ENCODE measurements at places on chromosomes 2 and 18.

- DNase-seq, result no peak
These were observed 202.7 kb downstream of the PTH2R start for GRCh38 chr2:208609166-208609804.

DNA sequence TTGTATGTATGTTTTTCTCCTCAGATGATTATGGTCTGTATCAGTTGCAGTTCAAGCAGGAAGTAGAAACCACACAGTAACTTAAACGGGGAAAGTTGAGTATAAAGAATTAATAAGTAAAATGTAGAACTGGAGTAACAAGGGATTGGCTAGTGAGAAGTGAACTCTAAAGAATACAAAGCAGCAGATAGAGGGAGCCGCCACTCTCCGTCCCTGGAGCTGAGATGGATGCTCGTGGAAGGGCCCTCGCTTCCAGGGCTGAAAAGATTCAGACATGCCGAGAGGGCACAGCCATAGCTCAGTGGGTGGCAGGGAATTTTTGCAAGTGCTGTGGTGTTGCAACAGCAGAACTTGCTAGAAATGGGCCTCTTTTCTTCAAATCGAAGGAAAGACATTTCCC lies 155.8 kb downstream of the COL6A3 start:
- DNase-seq, result no peak

GRCh38 chr2:144950899-144951560 lies 431.1 kb upstream of the ZEB2 start:
- no peak for DNase-seq

DNA sequence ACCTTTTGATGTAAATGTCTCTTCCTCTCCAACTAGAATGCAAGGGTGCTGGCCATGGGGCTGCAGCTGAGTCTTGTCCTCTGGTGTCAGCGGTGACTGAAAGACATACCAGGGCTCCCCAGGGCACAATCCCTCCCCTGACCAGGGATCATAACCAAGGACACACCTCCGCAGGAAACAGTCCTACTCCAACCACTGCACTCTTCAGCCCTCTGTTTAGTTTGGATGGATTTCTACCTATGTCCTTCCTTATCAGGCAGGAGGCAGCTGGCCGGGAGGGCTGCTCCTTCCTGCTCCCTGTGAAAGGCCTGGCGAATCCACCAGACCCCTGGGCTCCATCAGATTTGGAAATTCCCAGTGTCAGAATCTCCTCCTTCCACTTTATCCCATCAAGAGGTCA lies 185.2 kb upstream of the ID2 start:
- DNase-seq, result no peak

GRCh38 chr18:75346671-75347070 lies 80.8 kb downstream of the SMIM21 start:
- no peak for DNase-seq

- DNase-seq, result peak; percentile 10
These were observed 391.9 kb downstream of the RND3 start for GRCh38 chr2:150095361-150096095.

- no peak for DNase-seq
These were observed 32.1 kb downstream of the ERLEC1 start for GRCh38 chr2:53818854-53819435.

Measured in NCI-H146 (cell line).